Stimulated activated CD4-positive, alpha-beta T cell treated with anti-CD3 and anti-CD28 coated beads, Interleukin-4, amount 100 ng/mL, for 48 hours (primary cell): ENCODE measurements at places on chromosomes 2 and 18.

- no peak for DNase-seq
Measured at GRCh38 chr18:57212678-57213077, 65.8 kb downstream of the BOD1L2 start.

- peak; percentile 75 for DNase-seq
Measured at GRCh38 chr2:9782197-9782719, 61.0 kb upstream of the TAF1B start.

GRCh38 chr2:212154477-212154878 is 384.1 kb downstream of the ERBB4 start:
- no peak for DNase-seq

GRCh38 chr2:42673989-42674579 is 89.9 kb downstream of the OXER1 start:
- DNase-seq = no peak

DNA sequence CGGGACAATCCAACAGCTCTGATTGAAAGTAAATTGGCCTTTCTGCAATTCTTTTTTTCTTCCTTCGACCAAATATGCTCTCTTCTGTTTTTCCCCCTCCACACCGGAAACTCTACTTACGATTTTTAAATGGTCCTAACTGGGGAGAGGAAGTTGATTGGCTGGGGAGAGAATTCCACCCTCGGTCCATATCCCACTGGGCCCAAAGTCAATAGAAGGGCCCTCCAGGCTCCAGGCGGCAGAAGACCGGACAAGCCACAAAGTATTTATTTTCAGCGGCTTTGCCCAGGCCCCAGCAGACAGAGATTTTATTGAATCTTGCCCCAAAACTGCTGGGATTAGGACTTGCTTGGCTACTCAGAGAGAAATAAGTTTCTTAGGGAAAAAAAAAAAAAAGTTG is 37.1 kb upstream of the SMAD7 start:
- DNase-seq = no peak

- no peak for DNase-seq
Measured at GRCh38 chr2:39851651-39852110, 72.6 kb upstream of the THUMPD2 start.

- no peak for DNase-seq
Measured at GRCh38 chr2:220775856-220776488, 796.1 kb downstream of the EPHA4 start.

GRCh38 chr18:63511285-63511684 is 30.9 kb upstream of the SERPINB12 start:
- no peak for DNase-seq

GRCh38 chr2:234963773-234964615 is 12.2 kb downstream of the SH3BP4 start:
- no peak for DNase-seq

DNA sequence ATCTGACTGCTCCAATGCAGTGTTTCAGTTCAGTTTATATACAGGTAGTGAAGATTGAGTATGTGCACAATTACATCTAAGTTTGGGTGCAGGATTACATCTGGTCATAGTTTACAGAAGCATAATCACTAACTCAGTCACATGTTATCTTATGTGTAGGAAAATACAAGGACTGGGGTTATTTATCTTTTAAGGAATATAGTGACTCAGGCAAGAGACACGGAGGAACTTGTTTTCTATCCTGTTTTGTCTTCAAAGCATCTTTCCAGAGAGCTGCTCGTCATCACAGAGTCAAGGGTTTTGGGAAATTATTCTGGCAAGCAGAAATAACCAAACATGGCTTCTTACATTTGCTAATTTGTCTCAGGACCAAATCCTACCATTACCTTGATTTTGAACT is 1371.5 kb upstream of the TMEFF2 start:
- DNase-seq = no peak

DNA sequence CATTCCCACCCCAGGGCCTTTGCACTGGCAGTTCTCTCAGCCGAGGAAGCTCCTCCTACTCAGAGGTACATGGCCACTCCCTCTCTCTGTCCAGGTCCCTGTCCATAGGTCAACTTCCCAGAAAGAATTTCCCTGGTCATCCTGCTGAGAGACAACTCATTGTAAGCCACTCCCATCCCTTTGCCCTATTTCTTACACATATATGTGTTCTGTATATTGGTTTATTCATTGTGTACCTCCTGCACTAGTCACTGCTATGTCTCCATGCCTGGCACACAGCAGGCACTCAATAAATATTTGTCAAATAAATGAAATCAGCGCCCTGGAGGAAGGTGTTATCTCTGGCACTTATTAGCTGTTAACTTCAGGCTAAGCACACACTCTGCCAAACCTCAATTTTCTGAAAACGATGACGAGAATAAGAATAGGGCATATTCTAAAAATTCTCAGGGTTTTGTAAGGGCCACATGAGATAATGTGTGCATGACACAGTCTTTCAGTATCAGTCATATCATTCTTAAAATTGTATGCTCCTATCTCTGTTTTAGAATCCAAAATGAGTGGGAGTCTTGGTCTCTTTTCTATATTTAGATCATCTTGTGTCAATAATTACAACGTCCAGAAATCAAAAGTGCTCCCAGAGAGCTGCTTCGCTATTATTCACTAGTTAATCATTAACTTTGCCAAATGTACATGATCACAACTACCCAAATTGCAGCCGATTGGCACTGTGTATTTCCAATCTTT is 198.0 kb downstream of the ALK start:
- DNase-seq = no peak

- no peak for DNase-seq
Measured at GRCh38 chr2:169339657-169340056, 22.7 kb downstream of the LRP2 start.

GRCh38 chr2:133765658-133766057 is 197.4 kb upstream of the NCKAP5 start:
- DNase-seq = no peak

DNA sequence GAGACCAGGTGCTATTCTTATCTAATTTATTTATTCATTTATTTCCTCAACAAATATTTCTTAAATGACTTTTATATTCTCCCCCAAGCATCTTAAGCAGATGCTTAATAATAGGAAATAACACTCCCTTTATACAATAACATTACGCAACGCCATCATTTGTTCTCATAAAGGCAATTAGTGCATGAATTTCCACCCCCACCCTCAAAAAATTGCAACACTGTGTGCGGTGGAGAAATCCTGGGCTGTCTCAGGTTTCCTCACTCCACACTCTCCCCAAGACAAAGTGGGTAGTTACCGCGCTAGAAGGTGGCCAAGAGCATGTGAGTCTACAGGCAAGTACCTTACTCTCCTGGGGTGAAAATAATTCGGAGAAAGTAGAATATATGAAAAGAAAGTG is 37.0 kb upstream of the CTDP1 start:
- DNase-seq = no peak

GRCh38 chr2:51344886-51345285 is 313.0 kb upstream of the NRXN1 start:
- DNase-seq = no peak

GRCh38 chr2:7612969-7613368 is 695.8 kb downstream of the RNF144A start:
- no peak for DNase-seq

DNA sequence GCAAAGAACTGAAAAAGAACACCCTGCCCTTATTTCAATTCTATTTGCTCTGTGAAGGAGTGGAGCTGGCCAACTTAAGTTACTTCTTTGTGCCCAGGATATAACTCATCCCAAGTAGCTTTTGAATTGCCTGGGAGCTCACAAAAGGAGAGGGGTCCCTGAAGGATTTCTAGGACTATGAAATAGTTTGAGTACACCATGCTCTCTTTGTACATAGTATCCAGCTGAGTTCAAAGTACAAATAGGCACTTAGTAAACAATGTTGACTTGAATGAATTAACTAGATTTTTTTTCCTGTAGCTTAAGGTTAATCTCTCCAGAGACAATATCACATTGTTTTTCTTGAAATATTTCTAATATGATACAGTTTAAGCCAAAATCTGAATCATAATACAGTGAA is 47.7 kb downstream of the ZC3H15 start:
- no peak for DNase-seq

GRCh38 chr2:17644997-17645720 is 104.7 kb downstream of the VSNL1 start:
- DNase-seq = no peak

DNA sequence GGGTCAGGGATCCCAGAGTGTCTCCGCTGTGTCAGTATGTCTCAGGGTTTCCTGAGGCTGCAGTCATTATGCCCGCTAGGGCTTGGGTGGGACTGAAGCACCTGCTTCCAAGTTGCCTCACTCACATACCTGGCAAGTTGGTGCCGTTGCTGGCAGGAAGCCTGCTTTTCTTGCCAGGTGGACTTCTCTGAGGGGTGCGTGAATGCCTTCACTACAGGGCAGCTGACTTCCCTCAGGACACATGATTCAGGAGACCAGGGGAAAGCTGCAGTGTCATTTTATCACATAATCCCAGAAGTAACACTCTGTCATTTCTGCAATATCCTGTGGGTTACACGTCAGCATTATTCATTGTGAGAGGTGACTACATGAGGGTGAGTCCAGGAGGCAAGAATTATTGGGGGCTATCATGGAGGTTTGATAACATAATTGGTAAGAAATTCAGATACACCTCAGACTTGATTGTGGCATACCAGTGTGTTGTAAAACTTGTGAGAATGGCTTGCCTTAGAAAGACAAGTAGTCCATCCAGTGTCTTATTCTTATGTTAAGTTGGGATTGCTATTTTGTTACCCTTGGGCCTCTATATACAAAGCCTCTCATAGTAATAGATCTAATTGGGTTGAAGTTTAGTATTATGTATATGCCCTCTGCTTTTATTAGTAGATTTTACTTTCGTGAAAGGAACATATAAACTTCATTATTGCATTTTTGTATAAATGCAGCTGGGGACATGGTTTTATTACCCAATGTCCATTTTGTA is 44.1 kb downstream of the NEDD4L start:
- DNase-seq = no peak

DNA sequence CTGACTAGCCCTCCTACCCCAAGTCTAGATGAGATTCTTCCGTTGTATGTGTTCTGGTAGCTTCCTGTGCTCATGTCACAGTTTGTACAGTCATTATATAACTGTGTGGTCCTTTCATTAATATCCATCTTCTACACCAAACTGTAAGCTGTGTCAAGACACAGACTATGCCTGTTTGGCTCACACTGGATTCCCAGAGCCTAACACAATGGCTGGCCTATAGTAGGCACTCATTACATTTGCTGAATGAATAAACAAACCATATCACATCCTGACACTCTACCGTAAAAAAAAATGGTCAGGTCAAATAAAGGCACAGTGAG is 72.6 kb downstream of the ANKRD44 start:
- no peak for DNase-seq

- no peak for DNase-seq
Measured at GRCh38 chr18:49639643-49640391, 78.0 kb downstream of the LIPG start.

DNA sequence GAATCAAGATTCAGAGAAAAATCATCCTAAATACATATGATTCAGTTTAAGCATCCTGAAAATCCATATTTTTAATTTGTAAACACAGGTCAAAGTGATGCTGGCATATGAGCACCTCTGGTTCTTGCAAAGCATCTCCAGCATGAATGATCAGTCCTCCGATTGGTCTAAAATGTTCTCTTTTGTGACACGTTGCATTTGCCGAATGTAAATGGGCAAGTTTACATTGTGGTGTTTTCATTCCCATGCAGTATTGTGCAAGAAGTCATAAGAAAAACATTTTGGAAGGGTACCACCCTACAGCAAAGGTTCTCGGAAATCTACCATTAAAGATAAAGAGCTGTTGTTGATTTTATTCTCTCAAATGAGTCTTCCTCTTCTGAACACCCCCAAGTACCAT is 108.0 kb upstream of the UNC80 start:
- no peak for DNase-seq

DNA sequence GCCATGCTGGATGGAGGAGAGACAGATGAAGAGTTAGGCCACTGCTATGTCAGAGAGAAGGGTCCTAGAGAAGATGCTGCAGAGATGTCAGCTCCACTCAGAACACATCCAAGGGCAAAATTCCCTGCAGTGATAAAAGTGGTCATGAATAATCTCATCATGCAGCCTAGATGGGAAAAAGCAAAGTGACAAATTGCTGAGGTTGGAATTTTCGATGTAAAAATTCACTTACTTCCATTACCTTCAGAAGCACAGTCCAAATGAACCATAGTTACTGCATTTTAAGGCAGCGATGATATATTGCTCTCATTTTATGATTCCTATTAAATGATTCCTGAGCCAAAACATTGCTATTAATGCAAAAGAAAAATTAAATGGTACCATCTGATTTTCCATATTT is 16.4 kb downstream of the ANKRD29 start:
- DNase-seq = no peak

DNA sequence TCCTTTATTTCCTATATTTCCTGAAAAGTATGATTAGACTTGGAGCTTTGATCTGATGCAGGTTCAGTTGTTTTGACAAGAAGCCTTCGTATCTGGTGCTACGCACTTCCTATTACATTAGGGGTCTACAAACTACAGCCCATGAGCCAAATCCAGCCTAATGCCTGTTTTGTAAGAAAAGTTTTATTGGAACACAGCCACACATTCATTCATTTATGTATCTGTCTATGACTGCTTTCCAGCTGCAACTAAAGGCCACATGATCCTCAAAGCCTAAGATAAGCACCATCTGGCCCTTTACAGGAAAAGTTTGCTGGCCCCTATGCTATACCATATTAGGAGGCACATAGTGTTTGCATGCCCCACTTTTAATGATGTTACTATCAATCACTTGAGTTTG is 26.0 kb downstream of the EIF2AK3 start:
- no peak for DNase-seq

DNA sequence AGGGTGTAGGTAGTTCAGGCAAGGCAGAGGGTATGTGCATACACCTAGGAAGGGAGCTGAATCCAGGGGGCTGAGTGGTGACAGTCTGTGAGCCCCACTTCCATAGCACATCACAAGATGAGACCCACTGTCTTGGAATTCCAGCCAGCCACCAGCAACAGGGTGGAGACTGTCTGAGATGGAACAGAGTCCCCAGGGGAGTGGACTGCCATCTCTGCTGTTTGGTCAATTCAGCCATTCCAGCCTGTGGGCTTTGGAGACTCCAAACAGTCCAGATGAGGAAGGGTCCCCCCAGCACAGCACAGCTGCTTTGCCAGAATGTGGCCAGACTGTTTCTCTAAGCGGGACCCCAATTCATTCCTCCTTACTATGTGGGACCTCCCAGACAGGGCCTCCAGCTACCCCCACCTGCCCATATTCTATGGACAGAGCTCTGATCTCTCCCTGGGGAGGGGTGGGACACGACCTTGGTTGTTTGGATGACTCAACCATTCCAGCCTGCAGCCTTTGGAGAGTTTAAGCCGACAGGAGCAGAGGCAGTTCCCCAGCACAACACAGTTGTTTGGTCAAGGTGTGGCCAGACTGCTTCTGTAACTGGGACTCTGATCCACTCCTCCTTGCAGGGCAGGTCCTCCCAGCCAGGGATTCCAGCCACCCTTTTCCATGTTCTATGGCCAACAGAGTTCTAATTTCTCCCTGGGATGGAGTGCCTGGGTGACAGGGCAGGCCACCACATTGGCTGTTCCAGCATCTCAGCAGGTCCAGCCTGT is 178.0 kb downstream of the RND3 start:
- no peak for DNase-seq

- no peak for DNase-seq
Measured at GRCh38 chr2:52810460-52810859, 957.1 kb upstream of the CHAC2 start.

- DNase-seq = no peak
Measured at GRCh38 chr18:47151439-47151838, 1.1 kb upstream of the HDHD2 start.
